Stimulated activated CD4-positive, alpha-beta T cell treated with anti-CD3 and anti-CD28 coated beads, Interleukin-4, amount 100 ng/mL, for 24 hours (primary cell): ENCODE measurements at places on chromosomes 12 and 14.

DNA sequence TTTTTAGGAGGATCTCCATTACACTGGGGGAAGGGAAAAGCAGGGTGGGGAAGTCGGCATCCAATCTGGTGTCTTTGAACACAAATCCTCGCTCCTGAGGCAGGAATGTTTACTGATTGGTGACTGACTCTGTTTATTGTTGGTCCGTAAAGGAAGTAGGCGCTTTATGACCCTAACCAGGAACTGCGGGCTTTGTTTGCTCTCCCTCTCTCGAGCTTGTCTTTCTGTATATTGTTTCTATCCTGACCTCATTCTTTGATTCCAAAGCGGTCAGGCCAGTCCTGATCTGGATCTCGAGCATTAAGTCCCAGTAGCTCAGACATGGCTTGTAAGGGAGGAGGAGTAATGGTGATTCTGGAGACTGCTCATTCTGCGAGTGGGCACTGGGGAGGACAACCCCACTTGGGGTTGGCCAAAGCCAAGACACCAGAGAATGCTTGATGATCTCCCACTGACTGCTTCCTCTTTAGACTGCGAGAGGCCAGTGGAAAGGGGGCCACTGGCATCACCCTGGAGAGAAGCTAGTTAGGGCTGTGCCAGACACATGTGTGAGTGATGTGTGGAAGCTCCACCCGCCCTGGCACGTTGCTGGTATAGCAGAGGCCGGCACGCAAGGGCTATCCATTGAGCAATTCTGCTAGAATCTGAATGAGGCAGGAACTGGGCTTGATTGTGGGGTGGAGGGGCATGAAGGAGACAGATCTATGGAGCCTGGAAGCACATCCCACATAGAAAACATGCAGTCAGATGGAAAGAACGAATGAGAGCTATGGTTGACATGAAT is 194.6 kb downstream of the PAX9 start:
- no peak for DNase-seq

DNA sequence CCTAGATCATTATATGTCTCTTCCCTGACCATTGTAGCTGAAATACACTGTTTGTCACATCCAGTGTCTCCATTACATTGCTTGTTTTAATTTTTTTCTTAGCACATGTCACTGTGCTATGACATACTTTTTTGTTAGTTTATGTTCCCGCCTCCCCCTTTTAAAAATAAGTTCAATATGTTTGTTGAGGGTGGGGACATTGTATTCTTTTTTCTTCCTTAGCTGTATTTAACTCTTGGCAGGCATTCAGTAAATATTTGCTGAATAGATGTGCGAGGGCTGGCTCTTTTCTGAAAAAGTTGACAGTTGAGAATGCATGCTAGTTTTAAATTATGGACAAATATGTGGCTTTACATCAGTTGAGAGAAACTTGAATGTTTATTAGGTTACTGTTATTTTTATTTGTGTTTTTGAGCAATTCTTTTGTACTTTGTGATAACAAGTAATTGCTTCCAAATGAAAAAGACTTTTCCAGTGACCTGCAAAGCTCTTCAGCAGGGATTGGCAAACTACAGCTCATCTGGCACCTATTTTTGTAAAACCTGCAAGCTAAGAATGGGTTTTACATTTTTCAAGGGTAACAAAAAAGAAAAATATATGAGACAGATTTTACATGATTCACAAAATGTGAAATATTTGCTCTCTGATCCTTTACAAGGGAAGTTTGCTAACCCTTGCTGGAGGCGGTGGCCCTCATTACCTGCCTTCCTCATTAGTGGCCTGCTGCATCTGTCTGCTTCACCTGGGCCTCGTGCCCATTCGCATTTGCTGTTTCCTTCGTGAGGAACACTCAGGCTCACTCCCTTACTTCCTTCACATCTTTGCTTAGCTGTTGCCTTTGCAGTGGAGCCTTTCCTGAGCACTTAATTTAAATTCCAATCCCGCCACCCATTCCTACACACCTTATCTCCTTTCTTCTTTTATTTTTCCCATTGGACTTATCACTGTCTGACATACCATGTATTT is 229.4 kb downstream of the ERC1 start:
- no peak for DNase-seq

GRCh38 chr14:69354383-69355153 is 43.5 kb downstream of the ERH start:
- DNase-seq = peak; percentile 69

GRCh38 chr14:96351986-96352385 is 11.2 kb downstream of the ATG2B start:
- DNase-seq = no peak

DNA sequence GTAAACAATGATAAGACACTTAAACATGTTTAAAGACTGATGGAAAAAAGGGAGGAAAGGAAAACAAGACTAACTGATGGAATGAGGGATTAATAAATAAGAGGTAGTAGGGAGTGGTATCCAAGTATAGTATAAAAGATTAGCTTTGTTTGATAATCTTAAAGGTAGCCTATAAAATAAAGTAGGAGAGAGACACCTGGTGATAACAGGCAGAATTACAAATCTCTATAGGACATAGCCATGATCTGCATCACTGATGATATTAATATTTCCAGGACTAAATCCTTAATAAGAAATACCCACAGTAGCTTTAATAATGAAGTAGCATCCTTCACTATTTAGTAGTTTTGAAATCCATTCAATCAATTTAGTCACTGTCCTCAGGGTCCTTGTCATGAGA is 30.4 kb downstream of the DLGAP5 start:
- DNase-seq = no peak

- DNase-seq = no peak
These were observed 33.1 kb downstream of the CMKLR1 start for GRCh38 chr12:108305991-108306501.
